ENCODE measurements at places on chromosomes 16 and 17.

- no peak for DNase-seq
These were observed 29.5 kb downstream of the KNOP1 start for GRCh38 chr16:19688396-19689024.

GRCh38 chr17:55487695-55488432 lies 23.4 kb downstream of the SMIM36 start:
- DNase-seq: no peak

DNA sequence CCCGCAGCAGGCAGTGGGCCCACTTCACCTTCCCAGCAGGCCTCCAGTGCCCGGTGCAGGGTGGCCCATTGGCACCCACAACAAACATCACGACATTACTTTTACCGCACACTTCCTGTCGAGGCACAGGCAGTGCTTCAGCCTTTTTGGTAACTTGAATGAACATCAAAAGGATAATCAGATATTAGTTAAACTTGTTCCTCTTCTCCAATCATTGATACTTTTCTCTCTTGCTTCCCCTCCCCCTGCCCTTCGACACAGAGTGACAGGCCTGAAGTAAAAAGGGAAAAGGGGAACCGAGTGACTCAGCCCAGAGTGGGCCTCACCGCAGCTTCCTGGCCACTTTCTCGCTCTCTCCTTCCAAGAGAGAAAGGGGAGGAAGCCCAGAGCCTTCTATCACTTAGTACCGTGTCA lies 507.0 kb downstream of the MAF start:
- no peak for DNase-seq

DNA sequence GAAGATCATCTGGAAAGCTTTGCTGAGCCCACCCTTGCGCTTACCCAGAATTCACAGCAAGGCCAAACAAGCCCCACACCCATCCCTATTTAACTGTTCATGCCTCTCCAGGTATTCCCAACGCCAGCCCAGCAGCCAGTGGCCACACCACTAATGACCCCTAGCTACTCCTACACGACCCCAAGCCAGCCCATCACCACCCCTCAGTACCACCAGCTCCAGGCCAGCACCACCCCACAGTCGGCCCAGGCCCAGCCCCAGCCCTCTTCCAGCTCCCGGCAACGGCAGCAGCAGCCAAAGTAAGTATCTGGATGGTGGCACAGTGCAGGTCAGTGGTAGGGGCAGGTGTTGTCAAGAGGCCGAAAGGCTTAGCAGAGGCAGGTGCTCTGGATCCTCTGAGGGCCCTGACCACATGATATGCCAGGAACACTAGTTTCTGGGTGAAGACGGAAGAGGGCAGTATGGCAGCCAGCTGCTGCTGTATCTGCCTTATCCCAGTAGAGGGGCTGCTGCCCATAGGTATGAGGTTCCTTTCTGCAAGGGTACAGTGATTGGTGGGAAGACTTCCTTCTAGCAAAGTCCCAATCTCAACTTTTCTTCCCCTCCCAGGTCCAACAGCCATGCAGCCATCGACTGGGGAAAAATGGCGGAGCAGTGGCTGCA lies 10.7 kb downstream of the PROCA1 start:
- DNase-seq: no peak

GRCh38 chr16:19717314-19717713 lies 713 bp downstream of the KNOP1 start:
- DNase-seq: no peak

DNA sequence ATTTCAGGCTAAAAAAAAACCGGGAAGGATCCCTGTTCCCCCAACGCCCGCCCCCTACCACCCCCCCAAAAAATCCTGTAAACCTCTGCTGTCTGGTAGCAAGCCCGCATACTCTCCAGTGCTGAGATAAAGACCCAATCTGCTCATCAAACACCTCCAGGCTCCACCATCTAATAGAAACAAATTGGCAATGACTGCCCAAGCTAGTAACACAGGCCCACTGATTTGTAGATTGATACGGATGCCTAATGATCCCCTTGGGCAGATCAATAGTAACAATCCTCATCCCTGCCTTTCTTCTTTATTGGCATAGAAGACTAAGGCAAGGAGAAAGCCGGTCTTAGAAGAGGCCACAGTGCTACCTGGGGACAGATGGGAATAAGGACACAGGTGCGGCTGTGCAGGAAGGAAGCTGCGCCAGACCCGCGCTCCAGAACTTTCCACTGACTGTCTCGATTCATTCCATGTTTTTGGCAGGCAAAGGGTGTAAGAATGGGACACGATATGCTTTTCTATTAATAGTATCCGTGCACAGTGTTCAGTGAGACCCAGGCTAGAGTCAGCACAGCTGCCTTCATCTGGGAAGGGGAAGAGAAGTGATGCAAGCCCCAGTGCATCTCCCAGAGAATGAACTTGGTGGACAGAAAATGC lies 407.6 kb upstream of the PSMD7 start:
- DNase-seq: peak; percentile 54

GRCh38 chr17:22703204-22703603 lies 1010.9 kb downstream of the KCNJ18 start:
- no peak for DNase-seq

DNA sequence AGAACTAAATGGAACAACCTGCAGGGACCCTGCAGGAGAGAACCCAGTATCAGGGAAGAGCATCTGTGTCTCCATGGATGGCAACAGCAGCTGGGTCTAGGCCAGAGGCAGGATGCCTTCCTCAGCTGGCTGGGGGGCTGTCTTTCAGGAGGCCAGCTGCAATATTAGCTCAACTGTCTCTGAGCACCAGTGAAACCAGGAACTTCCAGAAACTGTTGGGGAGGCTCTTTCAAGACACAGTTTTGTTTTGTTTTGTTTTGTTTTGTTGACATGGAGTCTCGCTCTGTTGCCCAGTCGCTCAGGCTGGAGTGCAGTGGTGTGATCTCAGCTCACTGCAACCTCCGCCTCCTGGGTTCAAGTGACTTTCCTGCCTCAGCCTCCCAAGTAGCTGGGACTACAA lies 7.6 kb downstream of the GPR142 start:
- no peak for DNase-seq

Data from eye (tissue), 1 donor.